Stimulated activated CD8-positive, alpha-beta memory T cell treated with anti-CD3 and anti-CD28 coated beads, Interleukin-7, amount 100 ng/mL, for 48 hours (primary cell): ENCODE measurements at places on chromosomes 6 and 20.

GRCh38 chr6:20211941-20212391 is 303 bp downstream of the MBOAT1 start:
- DNase-seq = peak; percentile 14

DNA sequence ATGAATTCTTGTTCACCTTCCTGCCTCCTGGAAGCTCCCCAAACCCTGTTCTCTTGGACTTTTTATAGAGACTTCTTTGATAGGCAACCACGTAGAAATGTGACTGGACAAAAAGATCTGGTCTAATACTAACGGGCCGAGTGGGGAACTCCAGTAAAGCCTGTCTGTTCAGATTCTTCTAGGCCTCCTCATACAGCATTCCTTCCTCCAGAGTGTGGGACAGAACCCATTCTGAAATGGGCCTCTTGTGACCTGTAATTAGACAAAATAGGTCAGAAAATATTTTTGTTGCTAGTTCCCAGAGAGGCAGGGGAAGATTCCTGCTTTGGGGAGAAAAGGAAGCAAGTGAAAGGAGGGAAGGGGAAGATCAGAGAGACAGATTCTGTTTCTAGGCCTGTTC is 374.3 kb downstream of the CDH26 start:
- no peak for DNase-seq

DNA sequence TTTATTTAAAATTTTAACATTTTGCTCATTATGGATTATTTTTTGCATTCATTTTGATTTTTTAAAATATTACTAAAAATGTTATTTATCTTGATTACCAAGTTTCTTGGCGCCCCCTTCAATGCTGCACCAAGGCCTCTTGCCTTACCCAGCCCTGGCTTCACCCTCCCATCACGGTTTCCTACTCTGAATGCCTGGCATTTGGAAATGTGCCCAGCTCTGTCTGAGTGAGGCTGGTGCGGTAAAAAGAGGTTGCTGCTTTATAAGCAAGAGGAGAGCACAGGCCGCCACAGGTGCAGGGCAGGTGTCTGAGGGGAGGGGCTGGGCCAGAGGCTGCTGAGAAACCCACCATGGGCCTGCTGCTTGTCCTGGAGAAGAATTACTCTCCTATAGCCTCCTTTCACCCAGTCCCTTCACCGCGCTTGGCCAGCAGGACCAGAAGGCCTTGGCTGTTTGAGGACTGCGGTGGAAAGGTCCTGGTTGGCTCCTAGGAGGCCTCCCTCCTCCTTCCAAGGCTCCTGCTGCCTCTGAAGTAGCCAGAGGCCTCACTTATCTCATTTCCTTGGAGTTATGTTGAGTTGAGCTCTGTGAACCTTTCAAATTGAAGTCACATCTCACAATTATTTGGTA is 62.6 kb downstream of the BANF2 start:
- DNase-seq = no peak

- peak; percentile 13 for DNase-seq
Observed at GRCh38 chr20:528923-529604, 14.5 kb downstream of the CSNK2A1 start.

DNA sequence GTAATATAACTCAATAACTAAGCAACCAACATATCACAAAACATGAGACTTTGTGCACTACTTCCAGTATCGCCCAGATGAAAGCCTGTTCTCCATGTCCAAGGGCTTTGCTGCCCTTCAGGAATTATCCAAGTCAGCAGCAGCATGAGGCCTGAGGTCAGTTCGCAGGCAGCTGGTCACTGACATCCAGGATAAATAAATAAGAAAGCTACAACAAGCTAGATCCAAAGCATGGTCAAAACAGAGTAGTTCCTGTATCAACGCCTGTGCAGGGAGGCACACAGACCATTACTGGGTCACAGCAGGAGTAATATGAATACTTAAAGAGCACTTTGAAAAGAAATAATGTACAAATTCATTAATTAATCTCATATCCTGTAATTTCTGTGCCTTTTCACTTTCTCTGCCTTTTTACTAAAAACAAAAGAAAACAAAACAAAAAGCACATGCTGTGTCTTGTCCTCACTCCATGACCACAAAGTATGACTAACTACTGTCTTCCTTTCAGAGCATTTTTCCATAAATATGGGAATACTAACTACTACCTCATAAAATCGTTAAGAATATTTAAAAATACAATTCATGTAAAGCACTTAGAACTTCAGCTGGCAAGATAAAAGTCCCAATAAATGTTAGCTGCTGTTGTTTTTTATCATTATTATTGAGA is 374.9 kb upstream of the IRAK1BP1 start:
- no peak for DNase-seq
